DND-41 (cell line): ENCODE measurements at places on chromosomes 6 and 20.

DNA sequence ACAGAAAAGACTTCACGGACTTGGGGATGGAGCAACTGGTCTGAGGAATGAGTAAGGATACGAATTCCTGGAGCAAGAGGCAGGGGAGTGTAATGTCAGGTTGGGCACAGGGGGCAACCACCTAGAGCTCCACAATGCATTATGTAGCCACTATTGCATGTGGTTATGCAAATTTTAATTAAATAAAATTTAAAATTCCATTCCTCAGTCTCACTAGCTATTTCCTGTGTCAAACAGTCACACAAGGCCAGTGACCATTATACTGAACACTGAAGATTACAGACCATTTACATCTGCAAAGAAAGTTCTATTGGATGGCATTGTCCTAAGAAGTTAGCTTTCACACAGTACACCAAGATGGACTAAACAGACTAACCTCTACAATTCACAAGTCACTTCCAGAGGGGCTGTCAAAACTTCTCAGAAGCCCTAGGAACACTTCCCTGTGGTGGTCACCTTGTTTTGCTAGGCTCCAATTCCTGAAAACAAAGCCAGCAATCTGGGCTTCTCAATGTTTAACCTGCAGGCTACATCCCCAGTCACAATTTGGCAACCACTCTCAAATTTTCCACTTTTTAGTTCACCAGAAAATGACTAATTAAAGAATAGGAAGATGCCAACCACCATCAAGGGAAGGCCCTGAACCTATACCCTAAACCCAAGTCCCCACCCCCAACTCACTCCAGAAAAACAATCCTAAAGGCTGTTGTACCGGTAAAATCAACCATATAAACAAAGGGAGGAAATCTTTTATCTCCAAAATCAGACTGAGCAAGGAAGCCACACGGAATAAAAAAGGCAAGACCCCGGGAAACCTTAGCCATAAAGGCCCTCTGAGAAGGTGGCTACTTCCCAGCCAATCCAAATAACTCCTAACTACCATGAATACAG is 34.2 kb upstream of the C20orf203 start:
- DNase-seq = no peak
- no peaks in the 10 kb centered on the region for H3K4me1 ChIP-seq
- no peaks in the 10 kb centered on the region for H3K27me3 ChIP-seq
- H3K27ac ChIP-seq = no peak overlapping the region

GRCh38 chr6:164246082-164246481 is 831.6 kb downstream of the QKI start:
- DNase-seq = no peak
- H3K4me1 ChIP-seq = no peaks in the 10 kb centered on the region
- no peak overlapping the region for H3K27ac ChIP-seq
- no peaks in the 10 kb centered on the region for H3K36me3 ChIP-seq
- no peaks in the 10 kb centered on the region for H3K27me3 ChIP-seq

DNA sequence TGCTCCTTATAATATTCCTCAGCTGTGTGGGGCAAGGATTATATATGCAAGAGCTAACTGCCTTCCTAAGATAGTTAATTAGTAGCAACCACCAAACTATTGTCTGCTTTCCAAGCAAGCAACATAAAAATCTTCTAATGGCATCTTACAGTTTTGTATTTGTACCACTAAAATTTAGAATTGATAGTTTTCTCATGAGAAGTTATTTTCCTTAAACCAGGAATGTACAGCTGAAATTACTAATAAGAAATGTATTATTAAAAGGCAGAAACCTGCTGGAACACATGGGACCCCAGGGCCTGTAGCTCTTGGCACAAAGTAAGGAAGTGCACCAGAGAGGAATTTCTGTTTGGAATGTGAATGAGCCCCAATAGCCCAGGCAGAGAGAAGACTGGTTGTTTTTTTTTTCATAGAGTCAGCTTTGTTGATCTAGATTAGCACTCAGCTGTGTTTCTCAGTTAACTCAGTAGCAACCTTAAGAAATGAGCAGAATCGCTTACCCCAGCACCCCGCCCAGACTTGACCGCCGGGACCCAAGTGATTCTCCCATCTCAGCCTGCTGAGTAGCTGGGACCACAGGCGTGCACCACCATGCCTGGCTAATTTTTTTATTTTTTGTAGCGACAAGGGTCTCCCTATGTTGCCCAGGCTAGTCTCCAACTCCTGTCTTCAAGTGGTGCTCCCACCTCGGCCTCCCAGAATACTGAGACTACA is 2.6 kb downstream of the MGME1 start:
- DNase-seq = no peak
- no peaks in the 10 kb centered on the region for H3K27me3 ChIP-seq
- H3K4me1 ChIP-seq = peaks cover 58% of the 10 kb centered on the region
- H3K27ac ChIP-seq = peak overlapping the region; percentile 98

DNA sequence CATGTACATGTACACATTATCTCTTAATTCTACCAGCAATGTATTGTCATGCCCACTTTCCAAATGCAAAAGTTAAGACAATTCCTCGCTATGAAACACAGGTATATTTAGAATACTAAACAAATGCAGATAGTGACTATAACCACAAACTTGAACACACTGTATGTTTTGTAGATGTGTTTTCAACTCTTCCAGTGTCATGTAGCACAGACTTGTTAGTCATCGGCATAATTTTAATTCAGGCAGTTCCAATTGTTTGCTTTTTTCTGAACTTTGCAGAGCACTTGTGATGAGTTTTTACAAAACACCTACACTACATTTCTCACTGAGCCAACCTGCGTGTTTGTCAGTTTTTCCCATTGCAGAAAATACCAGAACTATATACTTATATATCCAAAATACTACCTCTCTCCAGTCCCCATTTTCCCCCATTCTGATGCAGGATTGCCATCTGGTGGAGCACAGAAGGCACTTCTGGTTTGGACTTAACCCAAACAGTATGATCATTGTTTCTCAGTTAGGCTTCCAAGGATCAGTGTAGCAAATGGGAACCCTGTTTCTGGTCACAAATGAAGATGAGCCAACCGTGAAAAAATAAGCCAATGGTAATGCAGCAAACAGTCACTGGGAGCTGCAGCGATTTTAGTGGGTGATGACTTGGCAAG is 143.4 kb downstream of the ADGRB3 start:
- H3K4me1 ChIP-seq = no peaks in the 10 kb centered on the region
- no peaks in the 10 kb centered on the region for H3K27me3 ChIP-seq
- DNase-seq = no peak
- no peak overlapping the region for H3K27ac ChIP-seq

DNA sequence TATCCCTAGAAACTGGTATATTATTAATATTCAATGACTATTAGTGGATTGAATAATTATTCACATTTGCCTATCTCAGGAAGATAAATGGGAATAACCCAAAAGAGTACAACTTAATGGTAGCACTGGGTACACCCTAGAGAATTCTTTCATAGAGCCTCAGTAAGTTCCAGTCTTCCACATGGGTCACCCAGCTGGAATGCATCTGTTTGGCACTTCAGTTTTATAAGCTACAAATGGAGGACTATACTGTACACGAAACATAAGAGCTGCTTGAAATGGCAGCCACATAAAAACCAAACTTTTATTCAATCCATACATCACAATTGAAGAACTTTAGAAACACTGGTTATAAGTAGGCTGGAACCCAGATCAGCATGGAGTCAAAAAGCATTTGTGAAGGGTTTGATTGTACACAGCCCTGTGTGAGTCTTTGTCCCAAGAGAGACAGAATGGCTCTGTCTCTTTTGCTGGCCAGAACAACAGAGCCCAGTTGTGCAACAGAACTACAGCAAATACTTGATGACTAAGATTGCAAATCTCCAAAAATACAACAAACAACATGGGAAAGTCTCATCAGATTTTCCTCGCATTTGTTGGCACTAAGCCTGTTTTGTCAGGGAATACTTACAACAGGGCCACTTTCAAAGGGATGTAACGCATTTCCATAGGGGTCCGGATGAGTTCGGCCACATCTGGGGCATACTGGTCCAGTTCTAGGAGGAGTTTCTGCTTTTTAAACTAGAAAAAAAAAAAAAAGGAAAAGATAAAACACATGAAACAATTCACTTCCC is 39.5 kb downstream of the PIGU start:
- H3K4me1 ChIP-seq = no peaks in the 10 kb centered on the region
- H3K4me3 ChIP-seq = no peak overlapping the region
- H3K27ac ChIP-seq = no peak overlapping the region
- DNase-seq = no peak

GRCh38 chr6:90019216-90019615 is 124.9 kb downstream of the GJA10 start:
- no peak overlapping the region for H3K4me3 ChIP-seq
- H3K27ac ChIP-seq = no peak overlapping the region
- DNase-seq = no peak
- no peaks in the 10 kb centered on the region for H3K36me3 ChIP-seq
- no peaks in the 10 kb centered on the region for H3K27me3 ChIP-seq

DNA sequence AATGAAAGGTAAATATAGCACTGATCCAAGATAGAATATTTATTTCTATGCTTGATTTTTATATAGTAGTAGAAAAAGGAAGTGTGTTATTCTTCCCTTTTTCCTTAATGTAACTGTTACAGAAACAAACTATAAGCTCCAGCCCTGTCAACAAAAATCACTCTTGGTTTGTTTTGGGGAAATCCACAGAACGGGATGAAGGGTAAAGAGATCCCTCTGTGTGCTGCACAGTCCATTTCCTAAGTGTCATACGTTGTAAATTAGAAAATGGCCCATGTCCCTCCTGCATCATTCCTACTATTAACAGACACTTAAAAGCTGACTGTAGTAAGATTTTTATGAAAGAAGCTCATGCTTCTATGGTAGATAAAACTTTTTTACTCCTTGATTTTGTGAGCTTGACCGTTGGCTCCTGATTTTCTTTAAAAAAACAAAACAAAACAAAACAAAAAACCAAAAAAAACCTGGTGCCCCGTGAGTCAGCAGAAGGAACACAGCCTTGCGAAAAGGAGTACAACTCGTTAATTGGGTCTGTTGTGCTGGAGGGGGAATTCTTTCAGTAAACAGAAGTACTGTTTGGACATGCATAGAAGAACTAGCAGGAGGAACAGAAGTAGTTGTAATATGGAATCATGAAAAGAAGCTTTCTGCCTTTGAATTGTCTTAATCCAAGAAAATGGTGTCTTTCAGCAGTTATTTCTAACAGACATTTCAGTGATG is 67.5 kb downstream of the RTN4IP1 start:
- H3K27me3 ChIP-seq = no peaks in the 10 kb centered on the region
- no peak overlapping the region for H3K27ac ChIP-seq
- DNase-seq = no peak
- peaks cover 55% of the 10 kb centered on the region for H3K36me3 ChIP-seq
- no peaks in the 10 kb centered on the region for H3K4me1 ChIP-seq

- H3K27ac ChIP-seq = no peak overlapping the region
- H3K4me3 ChIP-seq = no peak overlapping the region
- no peaks in the 10 kb centered on the region for H3K27me3 ChIP-seq
- H3K4me1 ChIP-seq = peaks cover 12% of the 10 kb centered on the region
- no peak for DNase-seq
Observed at GRCh38 chr6:42103216-42103615, 39.2 kb downstream of the C6orf132 start.

DNA sequence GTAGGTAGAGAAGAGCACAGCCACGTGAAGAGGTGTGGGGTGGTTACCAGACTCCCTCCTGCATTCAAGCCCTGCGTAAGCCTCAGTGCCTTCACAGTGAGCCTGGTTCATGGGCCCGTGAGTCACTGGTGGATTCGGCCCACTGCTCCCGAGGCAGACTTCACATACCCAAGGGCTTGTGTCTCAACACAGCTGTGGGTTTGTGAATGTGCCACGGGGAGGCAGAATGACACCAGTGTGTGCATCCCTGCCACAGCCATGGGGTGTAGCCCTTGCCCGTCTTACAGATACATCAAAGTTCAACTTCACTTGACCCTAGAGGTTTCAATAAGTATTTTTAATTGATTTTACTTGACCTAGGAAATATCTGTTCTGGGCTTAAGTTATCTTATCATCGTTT is 108.5 kb downstream of the MAP3K4 start:
- H3K4me1 ChIP-seq = no peaks in the 10 kb centered on the region
- no peaks in the 10 kb centered on the region for H3K27me3 ChIP-seq
- H3K36me3 ChIP-seq = peaks cover 70% of the 10 kb centered on the region
- DNase-seq = no peak

- H3K36me3 ChIP-seq = no peaks in the 10 kb centered on the region
- no peaks in the 10 kb centered on the region for H3K4me1 ChIP-seq
- no peak overlapping the region for H3K27ac ChIP-seq
- no peak overlapping the region for H3K4me3 ChIP-seq
- DNase-seq = no peak
Observed at GRCh38 chr6:87093651-87094050, 1.3 kb downstream of the CGA start.

DNA sequence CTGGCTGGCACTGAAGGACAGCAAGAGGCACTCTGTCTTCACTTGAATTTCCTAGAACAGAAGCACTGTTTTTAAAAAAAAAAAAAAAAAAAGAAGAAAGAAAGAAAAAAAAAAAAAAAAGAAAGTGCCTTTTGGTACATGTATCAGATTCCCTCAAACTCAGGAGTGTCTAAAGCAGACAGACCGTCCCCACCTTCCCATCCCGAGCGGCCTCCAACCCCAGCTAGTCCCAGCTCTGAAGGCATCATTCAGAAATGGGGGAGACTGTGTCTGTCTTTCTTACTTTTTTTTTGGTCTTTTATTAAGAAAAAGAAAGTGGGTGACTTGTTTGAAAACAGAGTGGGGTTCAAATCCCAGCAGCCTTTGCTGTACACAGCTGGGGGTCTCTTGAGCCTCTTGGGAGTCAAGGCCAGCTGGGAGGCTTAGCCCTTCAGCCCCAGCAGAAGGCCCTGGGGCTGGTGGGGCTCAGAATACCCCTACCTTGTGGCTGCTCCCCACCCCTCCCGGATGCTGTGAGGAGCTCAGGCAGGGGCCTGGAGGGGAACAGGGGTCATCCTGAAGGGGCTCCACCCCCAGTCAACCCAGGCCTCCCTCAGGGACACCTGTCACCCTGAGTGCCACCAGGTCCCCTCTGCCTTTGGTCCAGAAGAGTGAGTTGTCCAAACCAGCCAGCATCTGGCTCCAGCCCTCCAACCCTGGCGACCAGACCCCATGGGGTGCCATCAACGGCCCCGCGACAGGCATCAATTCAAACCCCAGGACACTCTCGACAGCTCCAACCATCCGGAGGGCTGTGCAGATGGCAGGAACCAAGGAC is 128.3 kb downstream of the TAF4 start:
- H3K4me3 ChIP-seq = no peak overlapping the region
- no peak overlapping the region for H3K27ac ChIP-seq
- no peaks in the 10 kb centered on the region for H3K27me3 ChIP-seq
